ENCODE measurements at places on chromosomes 12 and 14.
A peak's percentile ranks its signal among the peaks of the same experiment; 100 is the strongest.

DNA sequence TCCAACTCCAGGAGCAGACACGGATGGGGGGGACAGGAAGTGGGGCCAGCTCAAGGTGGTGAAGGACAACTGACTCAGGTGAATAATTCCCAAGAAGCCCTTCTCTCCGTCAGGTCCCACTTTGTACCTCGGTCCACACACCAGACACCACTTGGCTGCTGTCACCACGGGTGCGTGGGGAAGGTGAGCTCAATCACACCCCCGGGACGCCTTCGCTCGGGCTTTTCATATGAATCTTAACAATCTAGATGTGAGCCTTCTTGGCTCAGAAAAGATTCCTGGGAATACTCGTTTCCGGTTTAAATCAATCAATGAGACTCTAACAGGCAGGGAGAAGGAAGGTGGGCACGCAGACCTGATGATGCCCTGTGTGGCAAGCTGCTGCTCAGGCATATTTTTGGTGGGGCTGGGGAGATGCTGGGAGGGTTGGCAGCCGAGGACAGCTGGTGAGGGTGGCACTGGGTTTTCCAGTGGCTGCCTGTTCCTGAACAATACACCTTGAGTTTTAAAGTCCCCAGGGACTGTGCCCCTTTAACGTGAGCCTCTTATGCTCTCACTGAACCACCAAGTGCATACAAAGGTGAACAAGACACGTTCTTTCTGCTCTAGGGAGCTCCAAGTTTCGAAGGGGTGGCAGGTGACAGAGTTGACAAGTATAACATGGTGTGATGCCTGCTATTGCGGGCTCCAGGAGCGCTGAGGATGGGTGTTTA lies 5.1 kb downstream of the TESC start:
- DNase-seq, result no peak

DNA sequence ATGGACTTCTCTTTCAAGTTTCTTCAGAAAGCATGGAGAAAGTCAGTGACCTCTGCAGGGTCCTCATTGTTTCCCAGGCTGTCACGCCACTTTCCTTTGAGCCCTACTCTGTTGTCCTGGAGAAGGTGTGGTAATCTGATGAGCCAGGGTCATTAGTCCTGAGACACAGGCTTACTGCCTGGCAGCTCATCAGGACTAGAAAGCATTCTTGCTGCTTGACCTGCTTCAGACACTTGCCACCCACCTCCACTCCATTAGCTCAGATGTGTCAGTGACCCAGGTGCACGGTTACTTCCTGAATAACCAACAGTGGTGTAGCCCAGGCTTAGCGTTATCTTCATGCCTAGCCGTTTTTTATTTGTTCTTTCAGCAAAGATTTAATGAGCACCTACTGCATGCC lies 93.9 kb downstream of the FGD4 start:
- no peak for DNase-seq

- no peak for DNase-seq
Measured at GRCh38 chr14:84041421-84041820, 1488.5 kb upstream of the FLRT2 start.

DNA sequence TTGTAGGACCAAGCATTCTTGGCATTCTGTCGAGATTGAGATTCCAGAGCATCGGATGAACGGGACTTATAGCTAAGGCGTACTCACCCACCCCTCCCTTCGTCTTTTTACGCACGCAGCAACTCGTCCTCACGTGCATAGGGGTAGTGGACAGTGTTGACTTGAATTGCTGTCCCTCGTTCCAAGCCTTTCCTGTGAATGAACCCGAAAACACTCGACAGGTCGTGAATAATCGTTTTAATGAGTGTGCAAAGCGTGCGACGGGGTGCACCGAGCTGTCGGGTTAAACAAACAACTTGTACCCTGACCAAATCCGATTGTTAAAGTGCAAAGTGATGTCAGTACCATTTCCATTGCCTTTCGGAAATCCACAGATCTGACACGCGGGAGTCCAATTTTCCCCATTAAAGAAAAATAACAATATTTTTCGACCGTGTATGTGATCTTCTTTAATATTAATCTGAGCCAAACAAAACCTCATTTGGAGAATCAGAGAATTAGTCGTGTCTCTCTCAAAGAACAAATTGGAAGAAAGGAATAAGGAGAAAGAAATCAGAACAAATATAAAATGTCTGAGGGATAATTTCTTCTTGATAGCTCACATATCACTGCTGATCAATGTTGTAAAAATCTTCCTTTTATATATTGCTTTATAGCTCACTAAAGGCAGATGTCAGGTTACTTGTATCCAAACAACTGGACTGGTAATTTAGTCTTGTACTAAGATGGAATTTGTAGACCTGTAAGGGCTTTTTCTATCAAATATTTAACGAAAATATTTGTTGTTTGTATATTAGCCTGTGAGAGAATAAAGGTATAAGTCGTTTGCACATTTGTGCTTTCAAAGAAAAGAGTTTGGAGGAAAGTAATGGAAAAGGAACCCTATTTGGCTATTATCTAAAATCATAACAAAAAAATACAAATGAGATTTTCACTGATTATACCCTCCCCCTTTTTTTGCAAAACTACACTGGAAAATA lies 11.8 kb downstream of the FOXG1 start:
- DNase-seq, result no peak

GRCh38 chr12:15495746-15496145 lies 173.4 kb downstream of the PTPRO start:
- DNase-seq, result no peak

- no peak for DNase-seq
Measured at GRCh38 chr14:20468764-20469241, 403 bp upstream of the PNP start.

DNA sequence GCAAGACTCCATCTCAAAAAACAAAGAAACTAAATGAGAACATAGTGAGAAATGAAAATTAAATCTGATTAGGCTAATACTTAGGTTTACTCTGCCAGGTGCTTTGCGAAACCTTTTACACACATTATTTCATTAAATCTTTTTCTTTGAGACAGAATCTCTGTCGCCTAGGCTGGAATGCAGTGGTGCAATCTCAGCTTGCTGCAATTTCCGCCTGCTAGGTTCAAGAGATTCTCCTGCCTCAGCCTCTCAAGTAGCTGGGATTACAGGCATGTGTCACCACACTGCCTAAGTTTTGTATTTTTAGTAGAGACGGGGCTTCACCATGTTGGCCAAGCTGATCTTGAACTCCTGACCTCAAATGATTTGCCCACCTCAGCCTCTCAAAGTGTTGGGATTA lies 21.9 kb upstream of the EEA1 start:
- no peak for DNase-seq

DNA sequence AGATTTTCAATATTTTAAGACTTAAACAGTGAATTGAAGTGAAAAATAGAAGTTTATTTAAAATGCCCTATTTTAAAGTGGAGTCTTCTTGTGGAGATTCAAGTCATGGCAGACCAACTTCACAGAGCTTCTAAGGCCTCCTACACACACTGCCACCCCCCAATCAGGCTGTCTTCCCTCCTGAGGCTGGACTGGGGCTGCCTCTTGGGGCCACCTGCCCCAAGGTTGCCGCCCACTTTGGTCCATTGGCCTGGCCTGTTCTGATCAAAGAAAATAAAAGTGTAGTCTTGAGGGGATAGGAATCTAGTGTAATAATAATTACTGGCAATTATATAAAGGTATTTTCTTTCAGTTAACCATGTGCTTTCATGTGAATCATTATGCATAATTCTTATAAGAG lies 1.3 kb downstream of the GOLT1B start:
- DNase-seq, result no peak

- no peak for DNase-seq
Measured at GRCh38 chr12:11209113-11209512, 22.4 kb upstream of the TAS2R42 start.

DNA sequence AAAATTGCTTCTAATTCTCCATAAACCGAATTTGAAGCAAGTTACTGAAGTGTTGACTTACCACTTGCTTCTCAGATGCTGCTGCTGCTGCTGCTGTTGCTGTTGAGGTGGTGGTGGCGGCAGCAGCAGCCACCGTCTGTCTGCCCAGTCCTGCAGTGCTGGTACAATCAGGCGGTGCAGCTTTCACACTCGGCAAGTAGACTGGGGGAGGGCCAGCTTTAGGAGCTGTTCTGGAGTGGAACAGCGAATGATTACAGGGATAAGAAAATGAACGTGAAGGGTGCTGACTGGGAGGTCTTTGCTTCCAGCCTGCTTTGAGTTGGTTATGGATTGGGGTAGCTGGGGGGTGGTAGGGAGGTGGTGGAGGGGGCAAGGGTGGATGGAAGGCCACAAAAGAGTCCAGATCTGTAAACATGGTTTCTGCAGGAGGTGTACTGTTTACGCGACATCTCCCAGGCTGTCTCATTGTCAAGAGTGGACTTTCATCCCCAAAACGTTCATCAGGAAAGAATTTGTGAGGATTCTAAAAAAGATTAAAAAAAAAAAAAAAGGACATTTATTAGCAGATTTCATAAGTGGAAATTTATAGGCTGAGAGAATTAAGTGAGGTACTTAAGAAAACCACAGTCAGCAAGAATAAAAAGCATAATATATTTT lies 38.8 kb downstream of the UBR7 start:
- no peak for DNase-seq

DNA sequence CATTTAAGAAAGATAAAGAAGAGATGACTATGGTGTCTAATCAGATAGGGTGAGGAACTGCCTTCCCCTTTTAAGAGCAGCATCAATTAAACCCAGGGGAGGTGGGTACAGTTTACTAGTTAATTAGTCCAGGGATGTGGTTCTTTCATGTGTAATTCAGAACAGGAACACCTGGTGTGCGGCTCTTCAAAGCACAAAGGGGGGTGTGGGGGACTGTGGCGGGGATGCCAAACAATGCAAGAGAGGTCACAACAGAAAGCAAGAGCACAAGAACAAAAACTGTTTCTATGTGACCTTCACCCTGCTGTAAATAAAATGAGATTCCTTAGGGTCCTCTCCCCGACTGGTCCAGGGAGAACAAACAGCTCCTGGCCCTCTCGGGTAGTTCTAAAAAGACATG lies 183.9 kb upstream of the SOX5 start:
- DNase-seq, result no peak

DNA sequence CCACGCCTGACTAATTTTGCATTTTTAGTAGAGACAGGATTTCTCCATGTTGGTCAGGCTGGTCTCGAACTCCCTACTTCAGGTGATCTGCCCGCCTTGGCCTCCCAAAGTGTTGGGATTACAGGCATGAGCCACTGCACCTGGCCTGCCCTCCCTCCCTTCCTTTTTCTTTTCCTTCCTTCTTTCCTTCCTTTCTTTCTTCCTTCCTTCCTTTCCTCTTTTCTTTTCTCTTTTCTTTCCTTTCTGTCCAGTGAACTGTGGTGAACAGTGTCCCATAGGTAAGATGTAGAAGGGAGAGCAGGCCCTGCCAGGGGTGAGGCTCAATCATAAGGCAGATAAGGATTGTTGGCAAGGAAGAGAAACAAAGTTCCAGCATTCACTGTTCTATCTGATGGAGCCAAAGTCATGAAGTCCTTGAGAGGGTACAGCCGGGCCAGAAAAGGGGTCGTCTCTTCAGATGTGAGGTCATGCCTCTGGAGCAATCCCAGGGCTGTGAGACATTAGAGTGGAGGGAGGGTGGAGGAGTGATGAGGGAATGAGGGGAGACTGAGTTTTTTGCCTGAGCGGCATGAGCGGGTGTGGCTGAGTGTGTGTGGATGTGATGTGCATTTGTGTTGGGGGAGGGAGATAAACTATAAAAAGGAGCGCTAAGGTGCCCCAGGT lies 4.2 kb upstream of the MLF2 start:
- no peak for DNase-seq

GRCh38 chr12:27869567-27869966 lies 89.5 kb upstream of the MANSC4 start:
- DNase-seq, result no peak

- DNase-seq, result no peak
Measured at GRCh38 chr12:107622001-107622400, 63.6 kb upstream of the PWP1 start.

DNA sequence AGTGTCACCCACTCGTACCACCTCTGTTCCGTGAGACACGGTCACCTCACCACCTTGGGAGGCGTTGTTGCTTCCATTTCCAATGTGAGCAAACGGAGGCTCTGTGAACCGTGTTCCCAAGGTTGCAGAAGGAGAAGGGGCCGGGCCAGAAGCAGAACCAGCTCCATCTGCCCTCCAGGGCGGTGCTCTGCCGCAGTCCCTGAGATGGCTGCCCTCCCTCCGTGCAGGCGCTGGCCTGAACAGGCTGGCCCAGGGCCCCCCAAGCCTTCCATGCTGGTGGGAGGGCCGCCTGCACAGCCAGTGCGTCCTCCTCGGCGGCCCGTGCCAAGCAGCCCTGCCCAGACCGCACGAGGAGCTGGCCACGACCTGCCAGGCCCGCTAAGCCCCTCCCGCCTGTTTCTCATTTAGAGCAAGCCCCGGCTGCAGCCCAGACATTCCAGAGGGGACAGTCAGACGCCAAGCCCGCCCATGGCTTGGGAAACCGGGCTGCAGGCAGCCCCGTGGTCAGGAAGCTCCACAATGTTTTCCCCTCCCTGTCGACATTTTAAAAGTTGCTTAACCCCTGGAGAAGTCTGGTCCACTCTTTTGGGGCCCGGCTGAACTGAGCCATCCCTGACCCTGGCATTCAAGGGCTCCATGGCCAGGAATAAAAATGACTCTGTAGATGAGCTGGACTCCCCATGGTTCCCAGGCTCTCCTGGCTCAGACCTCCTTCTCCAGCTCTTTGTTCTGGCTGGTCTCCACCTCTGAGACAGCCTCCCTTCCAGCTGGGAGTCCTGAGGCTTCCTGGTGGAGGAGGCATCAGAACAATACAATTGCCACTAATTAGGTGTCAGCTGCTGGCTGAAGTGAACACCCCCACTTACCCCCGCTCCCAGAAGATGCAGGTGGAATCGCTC lies 236.0 kb downstream of the BCL11B start:
- peak; percentile 77 for DNase-seq

- no peak for DNase-seq
Measured at GRCh38 chr12:62621101-62621638, 154.5 kb downstream of the MON2 start.

- DNase-seq, result no peak
Measured at GRCh38 chr14:59185676-59186075, 2.8 kb upstream of the DAAM1 start.

GRCh38 chr12:2858944-2859421 lies 2.1 kb upstream of the TEX52 start:
- DNase-seq, result no peak

DNA sequence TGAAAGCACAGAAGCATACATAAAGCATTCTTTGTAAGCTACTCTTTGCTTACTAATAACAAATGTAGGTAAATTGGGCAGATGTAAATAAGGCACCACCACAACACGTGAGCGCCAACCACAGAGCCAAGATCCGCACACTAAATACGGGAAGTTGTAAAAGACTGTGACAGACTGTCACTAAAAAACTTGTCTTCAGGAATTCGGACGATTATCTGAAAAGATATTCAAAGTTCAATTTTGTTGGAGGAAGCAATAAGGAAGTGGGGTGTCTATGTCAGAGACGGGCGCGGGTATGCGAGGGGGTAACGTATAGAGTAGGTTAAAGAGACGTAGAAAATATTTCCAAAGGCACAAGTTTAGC lies 1.5 kb upstream of the HSP90B1 start:
- DNase-seq, result no peak

GRCh38 chr12:65854629-65855028 lies 30.3 kb downstream of the HMGA2 start:
- DNase-seq, result no peak

- DNase-seq, result no peak
Measured at GRCh38 chr14:66992776-66993175, 196.5 kb upstream of the GARIN2 start.

- no peak for DNase-seq
Measured at GRCh38 chr14:58878439-58879139, 240.8 kb downstream of the DACT1 start.

All from kidney epithelial cell (primary cell).